NCI-H1048 (cell line): ENCODE measurements at places on chromosomes 2 and 18.

DNA sequence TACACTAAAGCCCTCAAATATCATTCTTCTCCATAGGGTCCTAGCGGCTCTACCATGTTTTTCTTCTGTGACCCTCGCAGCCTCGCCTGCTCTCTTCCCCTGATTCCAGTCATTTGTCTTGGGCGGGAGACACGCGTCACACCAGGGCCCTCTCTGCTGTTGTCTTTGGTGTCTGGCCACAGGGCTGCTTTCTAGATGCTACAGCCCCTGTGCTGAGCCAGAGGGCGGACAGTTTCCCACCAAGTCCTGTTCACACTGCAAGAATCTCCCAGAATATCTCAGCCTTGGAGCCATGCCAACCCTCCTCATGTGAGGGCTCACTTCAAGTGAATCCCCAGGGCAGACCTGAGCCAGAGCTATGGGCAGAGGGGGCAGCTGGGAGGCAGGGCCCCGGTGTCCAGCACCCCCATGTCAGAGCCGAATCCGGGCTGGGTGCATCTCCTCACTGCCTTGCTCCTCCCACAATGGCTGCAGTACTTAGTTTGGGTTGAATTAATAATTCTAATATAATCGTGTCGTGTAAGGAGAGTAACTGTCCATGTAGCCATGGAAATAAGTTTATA is 42.1 kb downstream of the DIPK1C start:
- no peak for DNase-seq

- no peak for DNase-seq
These were observed 46.7 kb downstream of the ANO7 start for GRCh38 chr2:241234962-241235740.

GRCh38 chr2:147614471-147614870 is 230.4 kb upstream of the ACVR2A start:
- DNase-seq = no peak

DNA sequence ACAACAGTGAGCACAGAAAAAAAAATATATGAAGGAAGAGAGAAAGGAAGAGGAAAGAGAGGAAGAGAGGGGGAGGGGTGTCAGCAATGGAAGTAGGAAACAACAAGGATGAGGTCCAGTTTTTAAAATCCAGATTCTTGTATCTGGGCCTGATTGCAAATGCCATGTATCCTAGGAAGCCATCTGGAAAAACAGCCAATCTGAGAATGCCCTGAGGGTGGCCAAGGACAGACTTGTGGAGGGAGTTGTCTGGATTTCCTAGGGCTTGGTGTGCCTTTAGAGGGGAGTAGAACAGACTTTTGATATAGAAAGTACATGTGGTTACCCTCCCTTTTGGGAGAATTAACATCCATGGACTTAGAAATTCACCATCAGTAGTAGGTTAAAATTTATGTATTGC is 47.1 kb downstream of the PRKCE start:
- DNase-seq = no peak

GRCh38 chr2:8535821-8536685 is 145.8 kb upstream of the ID2 start:
- DNase-seq = no peak

- no peak for DNase-seq
These were observed 176.2 kb downstream of the CALCRL start for GRCh38 chr2:187271825-187272224.
